ENCODE measurements at places on chromosomes 5 and 9. TPM values are rescaled to one million over a fixed set of nuclear protein-coding genes. Genes with fewer than 3 reads are reported as not detected.

ST8SIA4 gene
- 0.43 TPM for polyA plus RNA-seq

TMEM250 gene
- 19.2 TPM for polyA plus RNA-seq

PTGR1 gene
- 45.1 TPM for polyA plus RNA-seq

IFNA21 gene
- not detected for polyA plus RNA-seq

NR4A3 gene
- 0.13 TPM for polyA plus RNA-seq

PNPLA7 gene
- 0.17 TPM for polyA plus RNA-seq

DMRT2 gene
- not detected for polyA plus RNA-seq

SHISAL2B gene
- not detected for polyA plus RNA-seq

SPEF2 gene
- polyA plus RNA-seq, result 1.1 TPM

C5orf22 gene
- 21.0 TPM for polyA plus RNA-seq

SLC34A3 gene
- polyA plus RNA-seq, result not detected

HAND1 gene
- not detected for polyA plus RNA-seq

TLX3 gene
- polyA plus RNA-seq, result not detected

SOWAHA gene
- not detected for polyA plus RNA-seq

ZNF454 gene
- 0.08 TPM for polyA plus RNA-seq

ANKRD20A1 gene
- polyA plus RNA-seq, result 0.21 TPM

TPM2 gene
- 67.0 TPM for polyA plus RNA-seq

SPATA31E1 gene
- not detected for polyA plus RNA-seq

IQGAP2 gene
- 0.05 TPM for polyA plus RNA-seq

PKD2L2 gene
- not detected for polyA plus RNA-seq

Measured in keratinocyte (primary cell).